ENCODE measurements at places on chromosomes 6 and 20.

- no peak for DNase-seq
Measured at GRCh38 chr6:153210083-153210482, 79.0 kb upstream of the RGS17 start.

DNA sequence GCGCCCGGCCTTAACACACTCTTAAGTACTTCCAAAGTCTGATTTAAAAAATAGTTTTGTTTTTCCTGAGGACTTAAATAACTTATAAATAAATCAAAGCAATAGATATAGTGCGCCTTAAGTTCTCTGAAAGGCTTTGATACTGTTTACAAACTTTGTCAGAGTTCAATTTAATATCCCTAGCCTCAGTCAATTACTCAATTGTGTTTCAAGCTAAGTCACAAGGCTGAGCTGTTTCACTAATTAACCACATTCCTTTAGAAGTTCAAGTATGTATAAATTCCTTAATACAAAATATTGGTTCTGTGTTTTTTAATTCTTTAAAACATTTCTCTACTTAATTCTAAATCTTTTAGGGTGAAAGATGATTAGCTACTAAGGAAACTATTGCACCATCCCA, 178.4 kb upstream of the AGPAT4 start:
- no peak for DNase-seq

GRCh38 chr20:7716286-7716972, 223.8 kb downstream of the HAO1 start:
- DNase-seq, result no peak

GRCh38 chr6:68967549-68968300, 332.6 kb downstream of the ADGRB3 start:
- peak; percentile 4 for DNase-seq

- no peak for DNase-seq
Measured at GRCh38 chr6:144566868-144567615, 281.9 kb downstream of the UTRN start.

DNA sequence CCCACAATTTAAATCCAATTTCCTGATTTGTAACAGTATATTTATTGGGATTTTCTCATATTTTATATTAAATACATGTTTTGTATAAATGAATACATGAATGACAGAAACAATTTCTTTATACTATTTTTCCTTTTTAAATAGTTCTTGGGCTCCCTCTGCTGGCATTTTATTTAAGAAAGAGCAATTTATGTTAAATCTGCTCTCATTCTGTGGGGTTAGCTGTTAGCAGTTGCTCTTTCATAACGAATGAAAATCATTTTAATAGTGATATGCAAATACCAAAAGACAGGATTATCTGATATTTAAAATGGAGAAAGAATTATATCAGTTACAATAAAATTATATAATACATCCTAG, 118.3 kb downstream of the RALGAPA2 start:
- no peak for DNase-seq

DNA sequence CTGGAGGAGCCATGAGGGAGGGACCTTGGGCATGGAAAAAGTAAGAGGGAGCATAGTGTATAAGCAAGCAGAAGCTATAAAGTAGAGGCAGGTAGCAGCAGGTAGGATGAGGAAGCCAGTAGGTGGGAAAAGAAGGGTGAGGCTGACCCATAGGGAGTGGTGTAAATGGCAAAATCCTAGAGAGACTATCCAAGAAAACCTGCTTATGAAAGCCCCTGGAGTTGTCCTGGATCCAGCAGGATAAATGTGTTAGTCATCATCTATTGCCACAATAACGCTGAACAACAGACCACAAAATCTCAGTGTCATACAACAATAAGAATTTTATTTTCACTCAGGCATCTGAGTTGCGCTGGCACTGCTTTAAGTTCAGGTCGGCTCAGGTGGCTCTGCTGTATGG, 30.2 kb downstream of the CHD6 start:
- no peak for DNase-seq

- DNase-seq, result no peak
Measured at GRCh38 chr6:85396159-85396808, 53.6 kb upstream of the NT5E start.

- no peak for DNase-seq
Measured at GRCh38 chr6:28254121-28254519, 2.1 kb upstream of the ZKSCAN4 start.

DNA sequence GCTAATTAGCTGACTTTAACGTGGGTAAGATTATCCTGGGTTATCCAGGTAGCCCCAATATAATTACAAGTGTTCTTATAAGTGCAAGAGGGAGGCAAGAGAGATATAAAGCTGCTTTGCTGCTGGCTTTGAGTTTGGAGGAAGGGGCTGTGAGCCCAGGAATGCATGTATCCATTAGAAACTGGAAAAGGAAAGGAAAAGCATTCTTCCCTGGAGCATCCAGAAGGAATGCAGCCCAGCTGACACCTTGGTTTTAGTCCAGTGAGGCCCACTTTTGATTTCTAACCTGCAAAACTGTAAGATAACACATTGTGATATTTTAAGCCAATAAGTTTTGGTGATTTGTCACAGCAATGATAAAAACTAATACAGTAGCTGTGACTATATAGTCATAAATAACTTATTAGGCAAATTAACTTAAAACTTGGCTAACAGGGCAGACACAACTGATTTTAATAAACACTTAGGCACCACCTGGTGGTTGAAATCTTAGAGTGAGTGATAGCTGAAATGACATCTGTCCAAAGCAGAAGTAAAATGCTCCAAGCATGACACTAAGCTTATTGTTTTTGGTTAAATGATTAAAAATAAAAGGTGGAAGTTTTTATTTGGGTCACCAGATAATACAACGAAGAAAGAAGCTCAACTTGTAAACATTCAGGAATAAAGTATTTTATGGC, 35.6 kb downstream of the ADGRF4 start:
- no peak for DNase-seq

DNA sequence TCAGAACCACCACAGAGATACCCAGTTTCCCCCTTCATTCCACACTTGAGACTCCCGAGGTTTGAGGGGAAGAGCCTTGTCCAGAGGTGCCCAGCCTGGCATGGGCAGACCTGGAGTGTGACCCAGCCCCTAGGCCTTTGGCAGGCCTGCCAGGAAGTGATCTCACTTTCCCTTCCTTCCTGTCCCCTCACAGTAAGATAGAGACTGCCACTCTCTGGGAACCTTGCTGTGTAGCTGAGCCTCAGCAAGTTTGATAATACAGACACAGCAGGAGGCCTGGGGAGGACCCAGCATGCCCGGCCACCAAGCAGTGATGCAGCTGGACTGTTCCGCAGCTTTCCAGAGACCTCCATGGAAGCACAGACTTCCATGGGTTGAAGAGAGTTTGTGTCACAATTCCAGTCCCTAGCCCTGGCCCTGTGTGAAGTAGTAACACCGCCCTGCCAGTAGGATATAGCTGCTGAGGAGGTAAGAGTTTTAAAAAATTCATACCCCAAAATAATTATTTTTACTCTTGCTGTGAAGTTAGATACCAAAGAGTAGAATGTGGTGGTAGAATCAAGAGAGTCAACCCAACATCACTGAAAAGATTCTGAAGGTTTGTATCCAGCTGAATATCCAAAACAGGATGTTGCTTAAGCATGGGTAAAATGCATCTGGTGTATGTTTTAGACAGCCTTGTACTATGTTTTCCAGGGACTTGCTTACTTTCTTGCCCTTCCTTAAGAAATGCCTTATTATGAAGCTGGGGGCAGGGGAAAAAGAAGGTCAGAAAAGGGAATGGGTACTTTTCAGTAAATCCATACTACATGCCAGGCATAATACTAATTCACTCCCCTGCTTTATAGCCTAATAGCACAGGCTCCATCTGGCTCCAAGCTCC, 16.3 kb downstream of the PKIG start:
- DNase-seq, result no peak

DNA sequence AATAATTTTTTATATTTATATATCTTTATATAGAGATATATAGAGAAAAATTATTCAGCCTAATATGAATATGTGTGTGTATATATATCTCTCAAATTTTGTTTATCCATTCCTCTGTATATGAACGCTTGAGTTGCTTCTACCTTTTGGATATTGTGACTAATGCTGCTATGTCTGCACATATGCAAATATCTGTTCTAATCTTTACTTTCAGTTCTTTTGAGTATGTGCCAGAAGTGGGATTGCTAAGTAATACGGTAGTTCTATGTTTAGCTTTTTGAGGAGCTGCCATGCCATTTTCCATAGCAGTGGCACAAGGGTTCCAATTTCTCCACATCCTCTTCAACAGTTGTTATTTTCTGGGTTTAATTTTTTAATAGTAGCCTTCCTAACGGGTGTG, 72.8 kb upstream of the CEP85L start:
- DNase-seq, result no peak

GRCh38 chr6:44969446-44970185, 358.5 kb upstream of the RUNX2 start:
- no peak for DNase-seq

DNA sequence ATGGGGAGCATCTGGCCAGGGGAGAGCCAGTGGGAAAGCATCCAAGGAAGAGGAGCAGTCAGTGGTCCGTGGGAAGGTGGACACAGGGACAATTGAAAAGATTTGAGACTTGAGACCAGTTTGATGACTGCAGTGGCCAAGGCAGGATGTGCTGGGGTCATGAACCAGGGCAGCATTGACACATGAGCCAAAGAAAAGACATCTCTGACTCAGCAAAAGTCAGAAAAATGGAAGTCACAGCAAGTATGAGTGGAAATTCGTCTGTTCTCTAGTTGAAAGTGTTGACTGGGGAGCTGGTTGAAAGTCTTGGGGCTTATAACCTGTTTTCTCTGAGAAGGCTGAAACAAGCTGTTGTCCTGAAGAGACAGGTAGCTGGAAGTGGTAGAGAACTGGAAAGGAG, 31.3 kb downstream of the RAB22A start:
- DNase-seq, result no peak

GRCh38 chr6:56915832-56916231, 39.1 kb upstream of the BEND6 start:
- DNase-seq, result no peak

- no peak for DNase-seq
Measured at GRCh38 chr20:57048027-57048869, 218.2 kb downstream of the BMP7 start.

GRCh38 chr20:20373091-20373571, 5.2 kb downstream of the INSM1 start:
- no peak for DNase-seq

DNA sequence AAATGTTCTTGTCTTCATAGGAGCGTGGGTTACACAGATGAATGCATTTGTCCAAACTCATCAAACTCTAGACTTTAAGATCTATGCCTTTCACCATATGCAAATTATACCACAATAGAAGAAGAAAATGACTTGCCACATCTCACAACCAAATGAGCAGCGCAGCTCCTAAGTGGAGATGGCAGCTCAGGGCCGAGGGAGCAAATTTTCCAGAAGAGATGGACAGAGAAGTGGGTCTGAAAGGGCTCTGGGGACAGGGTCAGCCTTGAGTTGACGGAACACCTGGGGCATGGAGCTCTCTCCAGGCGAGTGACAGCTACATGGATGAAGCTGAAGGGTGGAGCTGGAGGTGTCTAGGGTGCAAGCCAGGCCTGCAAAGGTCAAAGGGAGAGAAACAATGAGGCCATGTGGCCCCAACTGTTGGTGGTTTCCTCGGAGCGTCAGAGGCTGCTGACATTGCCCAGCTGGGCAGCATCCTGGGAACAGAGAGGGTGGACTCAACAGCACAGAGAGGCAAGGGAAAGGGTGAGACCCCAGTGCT, 228.3 kb downstream of the NRN1 start:
- no peak for DNase-seq

DNA sequence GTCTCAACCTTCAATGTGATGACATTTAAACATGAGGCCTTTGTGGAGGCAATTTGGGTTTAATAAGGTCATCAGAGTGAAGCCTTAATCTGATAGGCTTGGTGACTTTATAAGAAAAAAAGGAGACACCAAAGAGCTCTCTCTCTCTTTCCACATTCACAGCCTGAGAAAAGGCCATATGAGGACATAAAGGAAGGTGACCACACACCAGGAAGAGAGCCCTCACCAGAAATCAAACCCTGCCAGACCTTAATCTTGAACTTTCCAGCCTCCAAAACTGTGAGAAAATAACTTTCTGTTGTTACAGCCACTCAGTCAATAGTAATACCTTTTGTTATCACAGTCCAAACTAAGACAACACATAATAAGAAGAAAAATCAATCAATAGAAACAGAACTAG, 47.7 kb downstream of the COL12A1 start:
- DNase-seq, result no peak
